ENCODE measurements at places on chromosomes 11 and 22.
A peak's percentile ranks its signal among the peaks of the same experiment; 100 is the strongest.

DNA sequence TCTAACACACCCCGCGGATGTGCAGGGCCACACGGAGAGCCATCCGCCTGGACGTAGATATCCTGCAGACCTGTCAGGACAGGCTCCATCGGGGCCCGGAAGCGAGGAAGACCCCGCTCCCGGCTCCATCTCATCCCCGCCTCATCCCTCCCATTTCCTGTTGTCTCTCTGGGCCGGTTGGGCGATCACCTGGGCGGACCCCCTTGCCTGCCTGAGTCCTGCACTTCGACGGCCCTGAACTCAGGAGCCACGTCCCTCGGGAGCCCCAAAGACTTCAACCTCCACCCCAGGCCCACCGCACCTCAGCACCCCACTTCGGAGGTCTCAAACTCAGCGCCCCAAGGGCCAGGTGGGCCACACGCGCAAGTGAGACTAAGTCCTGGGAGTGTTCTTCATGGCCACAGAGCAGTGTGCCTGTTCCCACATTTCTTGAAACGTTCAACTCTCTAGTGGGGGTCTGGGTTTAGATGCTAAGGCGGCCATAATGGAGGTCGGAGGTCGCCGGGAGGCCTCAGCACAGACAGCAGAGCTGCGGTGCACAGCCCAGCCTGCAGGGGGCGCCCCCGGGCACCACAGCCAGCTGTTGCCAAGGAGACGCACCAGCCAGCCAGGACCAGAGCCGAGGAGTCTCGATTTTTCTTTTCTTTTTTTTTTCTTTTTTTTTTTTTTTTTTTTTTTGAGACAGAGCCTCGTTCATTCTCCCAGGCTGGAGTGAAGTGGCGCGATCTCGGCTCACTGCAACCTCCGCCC is 26.0 kb upstream of the FADD start:
- DNase-seq = no peak

GRCh38 chr22:43186272-43187170 is at the start of gene TTLL12:
TSS of gene TTLL12 (minus strand) at chr22:43187134. CDS start at chr22:43187069, 65 bp downstream.
- DNase-seq = no peak

GRCh38 chr11:71420455-71421241 is 27.5 kb downstream of the DHCR7 start:
- peak; percentile 45 for DNase-seq

- no peak for DNase-seq
These were observed 35.1 kb downstream of the FBLN1 start for GRCh38 chr22:45537734-45538181.

DNA sequence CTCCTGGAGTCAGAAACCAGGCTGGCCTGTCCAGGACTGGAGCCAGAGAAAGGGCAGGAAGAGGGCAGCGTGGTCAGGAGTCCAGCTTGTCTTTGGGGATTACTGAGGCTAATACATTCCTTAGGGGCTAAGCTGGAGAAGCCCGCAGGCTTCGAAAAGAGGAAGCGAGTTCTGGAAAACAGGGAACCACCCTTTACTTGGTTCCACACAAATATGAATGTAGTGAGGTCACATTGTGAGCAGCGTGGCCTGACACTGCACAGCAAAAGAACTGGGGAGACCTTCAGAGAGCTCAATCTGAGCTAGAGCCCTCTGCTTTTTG is 132.3 kb downstream of the CEP164 start:
- no peak for DNase-seq
